ENCODE measurements at places on chromosomes 6 and 20. TPM values are rescaled to one million over a fixed set of nuclear protein-coding genes. Genes with fewer than 3 reads are reported as not detected.

The NHSL1 gene
- total RNA-seq = 0.39 TPM

The KCNG1 gene
- 20.3 TPM for total RNA-seq

The PRR18 gene
- not detected for total RNA-seq

- no peak overlapping the region for H3K27ac ChIP-seq
- no peaks in the 10 kb centered on the region for H3K4me1 ChIP-seq
- DNase-seq = no peak
Observed at GRCh38 chr6:96864216-96865054, 27.2 kb upstream of the GPR63 start.

DNA sequence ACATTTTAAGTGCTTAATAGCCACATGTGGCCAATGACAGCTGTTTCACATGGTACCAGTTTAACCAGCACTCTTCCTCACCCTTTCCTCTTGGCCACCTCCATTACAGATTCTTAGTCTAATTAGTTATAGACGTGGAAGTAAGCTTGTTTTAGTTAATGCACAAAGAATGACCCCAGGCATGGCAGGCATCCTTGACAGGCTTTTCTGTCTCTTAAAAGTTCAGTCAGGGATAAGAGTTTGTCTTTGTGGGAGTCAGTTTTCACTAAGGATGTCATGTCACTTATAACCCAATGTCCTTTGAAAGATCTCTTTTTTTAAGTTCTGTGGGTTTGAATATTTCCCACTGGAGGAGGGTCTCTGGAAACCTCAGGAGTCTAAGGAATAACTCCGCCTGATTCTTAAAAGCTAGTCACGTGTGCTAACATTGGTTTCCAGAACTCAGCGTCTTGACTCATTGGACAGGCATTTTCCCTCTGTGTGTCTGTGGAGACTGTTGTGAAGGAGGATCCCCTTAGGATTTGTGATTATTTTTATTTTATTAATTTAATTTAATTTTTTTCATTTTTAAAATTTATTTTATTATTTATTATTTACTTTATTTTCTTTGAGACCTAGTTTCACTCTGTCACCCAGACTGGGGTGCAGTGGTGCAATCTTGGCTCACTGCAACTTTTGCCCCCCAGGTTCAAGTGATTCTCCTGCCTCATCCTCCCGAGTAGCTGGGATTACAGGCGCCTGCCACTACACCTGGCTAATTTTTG is 171.4 kb downstream of the ZFAND3 start:
- no peak overlapping the region for H3K27ac ChIP-seq
- no peak for DNase-seq
- no peaks in the 10 kb centered on the region for H3K27me3 ChIP-seq
- H3K4me3 ChIP-seq = no peak overlapping the region
- no peaks in the 10 kb centered on the region for H3K36me3 ChIP-seq

DNA sequence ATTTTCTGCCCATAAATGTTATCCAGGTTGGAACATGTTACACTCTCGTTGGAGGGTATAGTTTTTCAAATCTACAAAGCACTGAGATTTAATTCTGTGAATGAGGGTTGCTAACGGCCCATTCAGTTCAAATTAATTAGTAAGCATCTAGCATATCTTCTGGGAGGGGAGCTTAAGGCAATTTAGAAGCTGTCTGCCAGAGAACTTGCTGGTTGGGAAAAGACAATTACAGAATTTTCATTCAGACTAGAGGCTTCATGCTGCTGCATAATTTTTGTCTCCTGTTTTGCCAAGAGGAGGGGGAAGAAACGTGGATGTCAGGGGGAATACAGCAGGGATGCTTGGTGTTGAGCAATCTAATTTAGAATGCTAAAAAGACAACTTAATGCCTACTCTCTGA is 268.3 kb upstream of the FAM83B start:
- H3K27ac ChIP-seq = no peak overlapping the region
- no peaks in the 10 kb centered on the region for H3K4me1 ChIP-seq
- H3K36me3 ChIP-seq = no peaks in the 10 kb centered on the region
- H3K4me3 ChIP-seq = no peak overlapping the region
- no peak for DNase-seq

GRCh38 chr6:155505608-155505989 is 50.0 kb upstream of the NOX3 start:
- no peak overlapping the region for H3K27ac ChIP-seq
- no peak for DNase-seq
- H3K4me3 ChIP-seq = no peak overlapping the region
- H3K27me3 ChIP-seq = no peaks in the 10 kb centered on the region
- H3K36me3 ChIP-seq = no peaks in the 10 kb centered on the region

All from B cell (primary cell).